ENCODE measurements at places on chromosomes 5 and 9.

GRCh38 chr5:95175106-95175505 is 109.8 kb downstream of the MCTP1 start:
- no peak for DNase-seq

DNA sequence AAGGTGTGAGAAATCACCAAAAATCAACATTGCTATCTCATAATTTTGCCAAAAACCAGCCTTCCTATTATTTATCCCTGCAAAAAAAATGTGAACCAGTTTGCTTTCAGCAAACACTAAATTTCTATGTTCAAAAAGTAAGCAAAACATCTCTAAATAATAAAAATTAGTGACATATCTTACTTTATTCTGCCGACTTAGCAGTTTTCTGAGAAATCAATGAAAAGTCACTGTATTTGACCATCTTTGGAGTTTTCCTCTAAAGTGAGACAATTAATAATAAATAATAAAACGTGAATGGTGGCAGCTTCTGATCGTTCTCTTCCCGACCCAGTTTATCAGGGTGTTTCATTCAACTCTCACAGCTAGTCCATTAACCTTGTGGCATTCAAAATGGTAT is 158.6 kb upstream of the TARS1 start:
- DNase-seq, result no peak

GRCh38 chr9:72165326-72165725 is 16.1 kb downstream of the GDA start:
- no peak for DNase-seq

DNA sequence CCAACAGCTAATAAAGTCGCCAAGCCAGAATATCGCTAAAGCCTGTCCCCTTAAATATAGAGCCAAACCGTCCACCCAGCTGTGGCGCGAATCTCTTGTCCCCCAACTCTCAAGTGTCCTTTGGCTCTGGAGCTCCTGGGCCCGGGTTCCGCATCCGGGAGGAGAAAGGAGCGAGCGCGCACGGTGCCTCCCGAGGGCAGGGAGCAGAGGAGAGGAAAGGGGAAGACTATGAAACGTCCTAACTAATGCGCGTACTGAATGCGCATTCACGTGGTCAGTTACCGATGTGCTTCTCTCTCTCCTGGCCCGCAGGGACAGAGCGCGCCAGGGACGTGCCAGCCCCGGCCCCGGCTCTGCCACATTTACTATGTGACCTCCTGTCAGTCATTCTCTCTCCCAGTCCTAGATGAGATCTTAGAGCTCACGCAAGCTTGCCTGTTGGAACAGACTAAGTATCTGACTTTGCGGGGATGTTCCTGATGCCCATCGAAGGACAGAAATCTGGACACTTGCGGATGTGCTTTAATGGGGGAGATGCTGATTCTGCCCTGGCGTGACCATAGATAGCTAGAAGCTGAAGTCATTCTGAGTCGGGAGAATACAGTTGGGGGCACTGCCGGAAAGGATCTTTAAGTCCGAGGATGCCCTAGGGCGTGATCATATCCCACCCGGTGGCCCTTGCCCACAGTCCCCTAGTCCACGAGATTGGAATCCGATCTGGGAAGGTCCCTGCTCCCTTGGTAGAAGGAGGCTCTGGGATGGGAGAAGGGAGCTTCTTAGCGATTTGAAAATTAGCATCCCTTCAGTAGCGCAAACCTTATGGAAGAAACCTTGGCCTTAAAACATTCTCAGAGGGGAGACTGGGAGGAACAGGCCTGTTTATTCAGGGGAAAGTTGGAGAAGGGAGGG is 5.7 kb upstream of the EBF1 start:
- no peak for DNase-seq

DNA sequence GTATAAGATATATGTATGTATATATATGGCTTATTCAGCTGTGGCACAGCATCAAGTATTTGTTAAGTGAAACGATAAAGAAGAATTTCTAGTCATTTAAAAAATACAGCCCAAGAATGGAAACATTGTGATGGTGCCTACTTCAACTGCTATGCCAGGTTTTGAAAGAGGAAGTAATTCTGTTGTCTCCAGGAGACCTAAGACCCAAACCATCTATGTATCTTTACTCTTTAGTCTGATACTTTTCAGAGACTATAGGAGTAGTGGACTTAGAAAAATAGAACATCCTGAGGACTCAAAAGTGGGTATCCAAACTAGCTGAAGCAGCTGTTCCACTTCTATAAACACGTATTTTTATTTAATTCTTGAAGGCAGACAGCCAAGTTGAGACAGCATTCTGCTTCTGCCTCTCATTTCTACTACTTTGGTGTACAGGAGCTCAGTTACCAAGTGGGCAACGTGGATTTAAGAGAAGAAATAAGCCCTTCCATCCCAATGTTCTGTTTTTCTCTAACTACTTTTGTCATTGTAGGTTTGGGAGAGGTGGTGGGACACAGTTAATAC is 110.7 kb downstream of the RPS23 start:
- DNase-seq, result no peak

DNA sequence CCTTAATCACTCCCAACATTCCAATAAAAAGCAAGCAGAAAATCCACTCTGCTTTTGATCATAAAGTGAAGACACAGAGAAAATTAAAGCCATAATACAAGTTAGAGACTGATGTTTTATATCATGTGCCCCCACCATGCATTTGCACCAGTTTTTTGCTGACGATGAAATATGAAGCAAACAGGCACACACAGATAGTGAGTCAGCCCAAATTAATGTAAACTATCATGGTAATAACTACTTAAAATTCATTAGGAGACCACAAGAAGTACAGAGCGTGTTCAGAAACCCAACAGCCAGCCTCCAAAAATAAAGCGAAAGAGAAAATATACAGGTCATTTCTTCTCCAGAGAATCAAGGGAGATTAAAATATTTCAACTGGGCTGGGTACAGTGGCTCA is 46.4 kb upstream of the KDM4C start:
- DNase-seq, result no peak

- no peak for DNase-seq
These were observed 119.3 kb upstream of the WWC1 start for GRCh38 chr5:168171901-168172759.

Measured in CD4-positive, alpha-beta T cell treated with Interleukin-17A for 4 hours (primary cell).